Stimulated activated CD4-positive, alpha-beta T cell treated with anti-CD3 and anti-CD28 coated beads, Interleukin-1b, Interleukin-23, amount 100 ng/mL, for 4 hours (primary cell): ENCODE measurements at places on chromosomes 2 and 18.

DNA sequence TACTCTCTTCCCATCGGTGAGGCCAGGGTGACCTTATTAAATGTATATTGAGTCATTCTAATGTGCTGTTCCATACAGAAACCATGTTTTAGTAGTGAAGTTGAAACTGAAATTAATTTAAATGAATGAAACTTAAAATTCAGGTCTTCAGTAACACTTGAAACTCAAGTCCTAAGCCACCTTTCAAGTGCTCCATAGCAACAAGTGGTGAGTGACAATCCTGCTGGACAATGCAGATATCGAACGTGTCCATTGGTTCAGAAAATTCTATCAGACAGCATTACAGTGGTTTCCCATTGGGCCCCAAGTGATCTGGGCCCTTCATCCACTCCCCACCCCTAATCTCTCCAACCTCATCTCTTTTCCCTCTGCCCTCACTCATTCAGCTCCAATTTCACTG lies 48.7 kb downstream of the HNMT start:
- no peak for DNase-seq

- no peak for DNase-seq
Measured at GRCh38 chr2:94879314-94879981, 8.2 kb downstream of the TEKT4 start.

GRCh38 chr2:238684362-238685326 lies 163.2 kb upstream of the TWIST2 start:
- no peak for DNase-seq

- no peak for DNase-seq
Measured at GRCh38 chr18:61876899-61877298, 15.9 kb downstream of the RNF152 start.

DNA sequence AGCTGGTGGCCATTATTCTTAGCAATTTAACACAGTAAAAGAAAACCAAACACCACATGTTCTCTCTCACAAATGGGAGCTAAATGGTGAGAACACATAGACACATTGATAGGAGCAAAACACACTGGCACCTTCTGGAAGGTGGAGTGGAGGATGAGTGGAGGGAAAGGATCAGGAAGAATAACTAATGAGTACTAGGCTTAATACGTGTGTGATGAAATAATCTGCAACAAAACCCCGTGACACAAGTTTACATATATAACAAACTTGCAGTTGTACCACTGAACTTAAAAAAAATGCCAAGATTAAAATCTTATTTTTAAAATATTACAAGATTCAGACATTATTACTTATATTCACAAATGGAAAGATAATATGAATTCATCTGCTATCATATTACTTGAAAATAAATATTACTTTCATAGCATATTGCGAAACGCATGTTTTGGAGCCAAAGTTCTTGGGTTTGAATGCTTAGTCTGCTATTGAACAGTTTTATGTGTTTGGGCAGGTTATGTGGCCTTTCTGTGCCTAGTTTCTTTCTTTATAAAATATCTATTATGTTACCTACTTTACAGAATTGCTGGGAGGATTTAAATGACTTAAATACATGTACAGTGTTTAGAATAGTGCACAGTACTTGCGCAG lies 20.5 kb downstream of the ANKRD62 start:
- DNase-seq, result no peak

DNA sequence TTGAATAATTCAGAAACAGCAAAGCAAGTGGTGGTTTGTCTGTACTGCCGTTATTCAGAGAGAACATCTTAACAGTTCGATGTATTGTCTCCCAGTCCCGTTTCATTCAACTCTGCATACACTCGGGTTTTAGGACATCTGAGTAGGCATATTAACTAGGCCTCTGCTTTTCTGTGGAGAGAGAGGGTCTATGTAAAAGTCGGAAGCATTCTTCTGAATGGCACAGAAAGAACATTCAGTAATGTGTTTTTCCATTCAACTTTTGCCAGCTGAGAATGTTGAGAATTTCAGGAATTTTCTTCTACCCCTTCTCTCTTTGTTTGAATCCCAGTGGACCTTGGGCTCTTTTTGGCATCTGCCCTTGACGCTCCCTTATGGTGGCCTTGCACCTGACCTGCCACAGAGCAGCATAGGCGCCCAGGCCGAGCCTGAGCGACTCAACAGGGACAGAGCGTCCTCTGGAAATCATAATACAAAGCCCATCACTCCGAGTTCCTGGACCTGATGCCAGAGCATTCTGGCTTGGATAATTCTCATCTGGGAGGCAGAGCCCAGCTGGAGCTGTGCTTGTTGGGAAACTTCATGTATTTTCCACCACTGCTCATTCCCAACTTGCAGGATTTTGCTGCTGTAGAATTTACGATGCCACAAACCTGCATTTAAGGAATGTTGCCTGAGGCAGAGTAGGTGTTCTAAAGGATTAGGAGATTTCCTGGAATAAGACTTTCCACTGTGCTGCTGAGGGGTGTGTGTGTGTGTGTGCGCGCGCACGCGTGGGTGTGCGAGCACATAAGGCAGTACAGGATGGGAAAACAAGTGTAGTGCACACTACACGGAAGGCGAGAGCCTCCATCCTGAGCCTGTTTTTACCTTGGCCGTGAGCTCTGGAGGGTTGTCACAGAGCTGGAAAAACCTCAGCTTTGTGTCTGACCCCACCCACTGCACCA lies 77.2 kb upstream of the TXNDC2 start:
- no peak for DNase-seq

DNA sequence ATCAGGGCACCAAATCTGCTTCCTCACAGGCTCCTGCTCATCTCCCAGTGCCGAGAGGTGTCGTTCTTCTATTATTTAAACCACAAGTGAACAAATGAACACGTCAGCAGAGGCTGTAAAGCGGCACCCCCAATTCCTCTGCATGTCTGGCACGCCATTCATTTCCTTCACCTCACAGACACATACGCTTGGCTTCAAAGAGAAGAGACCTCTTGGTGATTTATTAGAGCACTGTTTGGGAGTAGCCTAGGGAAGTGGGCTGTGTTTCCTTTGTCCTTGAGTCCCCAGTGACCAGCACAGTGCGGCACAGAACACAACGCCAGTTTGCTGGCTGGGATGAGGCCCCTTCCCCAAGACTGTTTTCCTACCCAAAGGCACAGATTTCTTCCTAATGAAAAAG lies 184.3 kb upstream of the REV1 start:
- DNase-seq, result no peak

DNA sequence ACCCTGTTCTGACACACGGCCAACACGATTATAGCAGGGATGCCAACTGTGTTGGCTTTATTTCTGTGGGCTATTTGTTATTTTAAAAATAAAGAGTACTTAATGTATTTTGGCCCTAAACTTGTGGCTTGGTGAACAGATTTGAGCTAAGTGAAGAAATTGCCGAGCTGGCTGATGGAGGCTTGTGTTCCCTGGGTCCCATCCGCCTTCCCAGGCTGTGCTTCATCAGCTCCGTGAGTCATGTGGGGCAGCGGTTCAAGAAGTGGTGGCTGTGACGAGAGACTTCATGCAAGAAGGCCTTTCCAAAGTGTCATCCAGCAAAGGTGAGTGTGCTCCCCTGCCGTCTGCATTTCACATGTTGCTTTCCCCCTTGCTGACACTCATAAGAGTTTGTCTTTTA lies 73.6 kb upstream of the NCK2 start:
- DNase-seq, result no peak

- no peak for DNase-seq
Measured at GRCh38 chr2:173791502-173791901, 173.7 kb downstream of the SP3 start.

GRCh38 chr2:85326406-85327159 lies 1.2 kb downstream of the TGOLN2 start:
- no peak for DNase-seq

GRCh38 chr18:34529358-34530335 lies 180.5 kb upstream of the DTNA start:
- no peak for DNase-seq

- no peak for DNase-seq
Measured at GRCh38 chr2:159939946-159940345, 122.5 kb downstream of the PLA2R1 start.
